T-helper 17 cell (primary cell): ENCODE measurements at places on chromosomes 5 and 9.

DNA sequence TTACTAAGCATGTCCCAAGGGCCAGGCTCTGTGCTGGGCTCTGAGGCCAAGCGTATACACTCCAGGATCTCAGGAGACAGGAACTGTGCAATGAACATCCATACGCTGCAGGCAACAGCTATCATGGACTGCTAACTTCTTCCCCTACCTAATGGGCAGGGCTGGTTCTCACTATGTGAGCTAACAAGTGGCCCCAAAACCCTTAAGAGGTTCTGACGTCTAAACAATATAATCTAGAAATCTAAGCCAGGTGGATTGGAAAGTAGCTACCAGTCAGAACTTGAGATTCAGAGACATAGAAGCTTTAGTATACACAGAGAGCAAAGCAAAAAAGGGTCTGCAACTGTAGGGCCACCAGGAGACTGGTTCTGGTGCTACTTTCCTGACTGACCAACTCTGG, 27.6 kb downstream of the ABCA1 start:
- no peak for DNase-seq

DNA sequence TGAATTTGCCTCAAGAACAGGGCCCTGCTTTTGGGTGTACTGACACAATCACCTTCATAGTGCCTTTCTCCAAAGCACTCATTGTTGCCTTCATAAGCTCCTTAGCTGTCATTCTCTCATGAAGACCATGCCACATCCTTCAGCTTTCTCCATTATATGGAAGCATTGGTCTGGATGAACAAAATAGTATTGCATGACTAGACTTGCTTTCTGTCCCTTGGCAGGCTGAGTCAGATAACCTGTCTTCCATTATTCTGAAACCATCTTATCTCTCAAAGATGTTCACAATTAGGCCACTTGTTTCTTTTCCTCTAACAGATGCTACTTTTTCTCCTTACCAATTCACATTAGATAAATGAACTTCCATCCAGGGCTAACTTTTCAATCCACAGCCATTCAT, 297.9 kb downstream of the IRX1 start:
- DNase-seq, result no peak

DNA sequence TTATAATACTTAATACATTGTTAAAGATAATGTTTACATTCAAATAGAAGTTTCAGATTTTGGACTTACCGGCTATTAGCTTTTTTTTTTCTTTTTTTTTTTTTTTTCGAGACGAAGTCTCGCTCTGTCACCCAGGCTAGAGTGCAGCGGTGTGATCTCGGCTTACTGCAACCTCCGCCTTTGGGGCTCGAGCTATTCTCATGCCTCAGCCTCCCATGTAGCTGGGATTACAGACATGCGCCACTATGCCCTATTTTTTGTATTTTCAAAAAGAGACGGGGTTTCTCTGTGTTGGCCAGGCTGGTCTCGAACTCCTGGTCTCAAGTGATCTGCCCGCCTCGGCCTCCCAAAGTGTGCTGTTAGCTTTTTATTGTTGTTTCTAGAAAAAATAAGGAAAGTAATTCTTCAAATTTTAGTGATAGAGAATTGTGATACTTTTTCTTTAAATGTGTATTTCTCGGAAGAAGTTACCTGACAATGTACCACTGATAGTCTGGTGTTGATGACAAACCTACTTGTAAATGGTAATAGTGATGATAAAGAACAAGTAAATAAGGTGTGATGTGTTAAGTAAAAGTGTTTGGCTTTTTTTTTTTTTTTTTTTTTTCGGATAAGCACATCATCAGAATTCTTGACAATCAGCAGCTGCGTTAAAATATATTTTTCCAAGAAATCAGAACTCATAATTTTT, 2.7 kb downstream of the CDC42SE2 start:
- DNase-seq, result no peak

GRCh38 chr5:16863469-16863946, 72.6 kb downstream of the MYO10 start:
- DNase-seq, result no peak

DNA sequence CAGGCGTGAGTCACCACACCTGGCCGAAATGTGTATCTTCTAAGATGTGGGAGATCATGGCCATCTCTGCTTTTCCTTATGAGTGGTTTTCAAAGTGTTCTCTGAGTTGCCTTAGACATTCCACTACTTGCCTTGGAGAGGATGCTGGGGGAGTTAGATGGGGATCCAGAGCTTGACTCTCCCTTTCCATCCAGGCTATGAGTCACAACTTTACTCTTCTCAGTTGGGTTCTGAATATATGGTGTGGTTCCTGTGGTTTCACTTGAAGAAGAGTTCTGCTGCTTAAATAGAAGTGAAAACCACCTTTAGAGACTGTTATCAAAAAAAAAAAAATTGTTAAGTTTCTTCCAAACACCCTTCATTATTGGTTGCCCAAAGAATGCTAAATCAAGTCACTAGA, 217.6 kb downstream of the ZNF608 start:
- no peak for DNase-seq

- DNase-seq, result no peak
Measured at GRCh38 chr9:29220596-29221251, 1647.4 kb upstream of the C9orf72 start.

GRCh38 chr5:112333331-112333781, 85.7 kb downstream of the EPB41L4A start:
- DNase-seq, result no peak

DNA sequence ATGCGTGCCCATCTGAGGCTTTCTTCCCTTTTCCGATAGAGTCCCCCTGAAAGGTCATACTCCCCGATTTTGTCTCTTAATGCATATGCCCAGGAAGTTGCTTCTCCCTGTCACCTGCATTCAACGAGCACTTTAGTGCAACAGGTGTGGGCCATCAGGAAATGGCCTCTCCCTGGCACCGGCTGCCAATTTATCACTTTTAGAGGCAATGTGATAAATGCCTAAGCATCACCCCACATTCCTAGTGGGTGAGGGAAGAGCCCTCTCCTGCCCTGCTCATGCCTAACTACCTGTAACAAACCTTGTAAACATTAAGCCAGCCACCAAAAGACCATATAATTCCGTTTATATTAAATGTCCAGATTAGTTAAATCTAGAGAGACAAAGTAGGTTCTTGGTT, 1.1 kb upstream of the SNAPC3 start:
- DNase-seq, result no peak

GRCh38 chr5:153358315-153358976, 132.0 kb upstream of the GRIA1 start:
- no peak for DNase-seq
